ENCODE measurements at places on chromosomes 5 and 9.

GRCh38 chr5:174724484-174725260, at the start of gene MSX2:
MSX2 (plus strand) TSS chr5:174724582; CDS start chr5:174724660, 78 bp downstream.
- peak; percentile 7 for DNase-seq

- no peak for DNase-seq
Measured at GRCh38 chr5:1041225-1042143, 32.9 kb downstream of the NKD2 start.

DNA sequence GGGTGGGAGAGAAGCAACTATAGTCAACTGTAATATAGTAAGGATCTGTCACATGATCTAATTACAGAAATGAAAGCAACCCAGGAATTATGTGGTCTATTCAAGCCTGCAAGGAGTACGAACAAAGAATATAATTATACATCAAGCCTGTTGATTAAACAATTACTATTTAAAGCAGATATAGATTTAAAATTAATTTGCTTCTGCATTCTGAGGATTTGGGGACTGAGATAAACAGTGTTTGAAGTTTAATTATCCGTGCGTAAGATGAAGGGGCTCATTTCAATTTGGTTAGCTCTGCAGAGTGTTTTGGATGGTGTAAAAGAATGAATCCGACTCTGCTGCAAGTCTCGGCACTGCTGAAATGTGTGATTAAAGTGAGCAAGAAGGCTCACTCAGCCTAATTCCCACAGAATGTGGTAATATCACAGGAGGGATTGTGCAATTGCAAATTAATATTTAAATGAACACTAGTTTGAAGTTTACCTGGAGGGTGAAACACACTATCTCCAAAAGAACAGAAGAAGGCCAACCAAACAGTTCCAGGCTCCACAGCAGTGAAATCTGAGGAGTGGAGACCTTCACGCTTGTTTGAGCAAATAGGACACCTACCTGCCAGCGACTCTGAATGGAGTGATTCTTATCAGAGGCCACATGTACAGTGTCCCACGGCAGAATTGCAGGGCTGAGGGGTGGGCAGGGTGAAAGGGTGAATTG, 420.6 kb upstream of the SLC30A5 start:
- DNase-seq, result no peak

DNA sequence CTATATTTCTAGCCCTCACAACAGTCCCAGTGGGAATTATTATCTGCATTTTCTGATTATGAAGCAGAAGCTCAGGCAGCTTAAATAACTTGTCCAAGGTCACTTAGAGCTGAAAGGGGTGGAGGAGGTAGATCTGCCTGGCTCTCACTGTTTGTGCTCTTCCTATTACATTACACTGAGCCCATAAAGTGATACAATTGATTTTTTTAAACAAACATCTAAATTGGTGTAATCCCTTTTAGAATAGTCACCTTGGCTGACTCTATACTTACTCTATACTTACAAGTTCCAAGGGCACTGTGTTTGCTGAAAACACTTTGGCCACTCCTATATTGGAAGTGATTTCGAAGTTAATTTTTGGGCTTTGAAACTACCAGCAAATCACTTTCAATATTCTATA, 144.7 kb downstream of the APBA1 start:
- no peak for DNase-seq

- no peak for DNase-seq
Measured at GRCh38 chr5:138853132-138853531, 22.0 kb downstream of the LRRTM2 start.

DNA sequence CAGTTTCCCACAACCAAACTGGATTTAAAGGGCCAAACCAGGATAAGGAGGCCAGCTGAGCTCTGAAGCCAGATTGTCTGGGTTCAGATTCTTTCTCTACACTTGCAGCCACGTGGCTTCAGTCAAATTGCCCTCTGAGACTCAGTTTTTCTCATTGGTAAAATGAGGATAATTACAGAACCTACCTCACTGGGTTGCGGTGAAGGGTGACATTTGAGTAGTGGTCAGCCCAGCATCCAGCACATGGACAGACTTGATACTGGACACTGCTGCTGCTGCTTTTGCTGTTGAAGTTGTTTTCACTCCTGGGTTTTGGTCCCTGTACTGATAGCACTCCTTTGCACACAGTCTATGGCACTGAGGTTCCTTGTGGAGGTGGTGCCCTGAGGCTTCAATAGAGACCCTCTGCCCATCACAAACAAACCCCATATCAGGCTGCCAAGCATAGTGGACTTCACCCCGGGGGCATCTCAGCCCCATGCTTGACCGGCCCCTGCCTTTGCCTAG, 25.7 kb upstream of the CDKN2AIPNL start:
- no peak for DNase-seq

GRCh38 chr9:18985464-18985951, 47.5 kb downstream of the SAXO1 start:
- DNase-seq, result no peak

GRCh38 chr9:11204521-11204920, 591.7 kb upstream of the PTPRD start:
- DNase-seq, result no peak

DNA sequence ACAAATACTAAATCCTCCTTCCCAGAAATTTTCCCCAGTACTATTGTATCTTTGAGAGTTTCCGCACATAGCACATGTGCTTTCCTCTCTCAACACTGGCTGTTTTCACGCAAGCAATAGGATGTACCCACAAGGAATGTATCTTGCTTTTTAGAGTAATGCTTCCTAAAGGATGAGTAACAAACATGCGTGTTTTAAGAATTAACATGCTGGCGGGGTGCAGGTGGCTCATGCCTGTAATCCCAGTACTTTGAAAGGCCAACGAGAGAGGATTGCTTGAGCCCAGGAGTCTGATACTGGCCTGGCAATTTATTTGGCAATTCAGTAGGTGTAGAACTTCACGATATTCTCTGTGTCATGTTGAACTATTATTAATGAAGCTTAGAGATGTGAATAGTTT, 4.6 kb downstream of the RUFY1 start:
- DNase-seq, result no peak

DNA sequence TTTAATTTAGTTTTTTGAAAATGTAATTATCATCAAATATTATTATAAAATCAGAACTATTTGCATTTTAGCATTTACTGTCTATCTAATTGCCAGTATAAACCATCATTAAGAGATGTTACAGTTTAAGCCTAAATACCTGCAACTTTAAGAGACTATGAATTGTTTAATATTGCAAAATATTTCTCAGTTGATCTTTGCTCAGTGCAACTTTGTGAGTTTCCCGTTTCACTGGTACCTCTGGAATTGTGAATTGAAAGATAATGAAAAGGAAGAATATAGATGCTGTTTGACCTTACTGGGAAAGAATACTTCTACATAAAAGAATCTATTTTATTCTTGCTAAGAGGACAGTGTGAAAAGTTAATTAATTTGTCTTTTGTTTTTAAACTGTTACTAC, 30.2 kb upstream of the TMED7 start:
- DNase-seq, result no peak

DNA sequence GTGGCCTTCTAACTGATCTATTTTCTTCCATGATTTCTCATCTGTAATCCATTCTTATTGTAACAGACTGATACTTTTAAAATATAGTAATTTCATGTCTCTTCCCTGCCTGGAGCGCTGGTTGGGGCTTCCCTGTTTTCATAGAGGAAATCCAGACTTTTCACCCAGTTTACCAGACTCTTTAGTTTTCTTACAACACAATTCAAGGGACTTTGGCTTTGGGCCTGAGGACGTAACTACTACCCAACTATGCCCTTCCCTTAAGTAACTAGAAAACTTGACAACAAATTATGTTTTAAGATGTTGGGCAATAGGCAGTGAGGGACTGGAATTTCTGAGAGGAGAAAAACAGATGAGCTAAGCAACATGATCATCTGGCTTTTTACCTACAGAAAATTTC, 289.6 kb downstream of the FGF10 start:
- DNase-seq, result no peak

- DNase-seq, result no peak
Measured at GRCh38 chr5:66516550-66516949, 79.6 kb upstream of the MAST4 start.

GRCh38 chr9:20550326-20550725, 72.0 kb downstream of the MLLT3 start:
- DNase-seq, result no peak

DNA sequence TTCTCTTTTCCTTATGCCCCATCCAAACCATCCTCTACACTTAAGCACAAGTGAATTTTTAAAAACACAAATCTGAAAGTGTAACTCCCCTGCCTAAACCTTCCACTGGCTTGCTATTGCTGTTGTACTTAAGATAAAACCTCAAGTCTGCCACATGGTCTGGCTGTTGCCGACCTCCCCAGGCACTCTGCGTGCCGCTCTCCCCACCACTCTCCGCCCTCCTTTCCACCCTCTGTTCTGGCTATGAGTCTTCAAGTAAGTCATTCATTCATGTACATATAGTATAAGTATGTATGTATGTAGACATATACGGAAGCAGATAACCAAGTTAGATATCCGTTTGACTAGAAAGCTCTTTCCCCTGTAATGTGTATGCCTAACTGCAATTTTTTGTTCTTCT, 94.7 kb upstream of the ANKRD55 start:
- DNase-seq, result peak; percentile 83

GRCh38 chr9:5288591-5288990, 15.9 kb downstream of the RLN2 start:
- no peak for DNase-seq

DNA sequence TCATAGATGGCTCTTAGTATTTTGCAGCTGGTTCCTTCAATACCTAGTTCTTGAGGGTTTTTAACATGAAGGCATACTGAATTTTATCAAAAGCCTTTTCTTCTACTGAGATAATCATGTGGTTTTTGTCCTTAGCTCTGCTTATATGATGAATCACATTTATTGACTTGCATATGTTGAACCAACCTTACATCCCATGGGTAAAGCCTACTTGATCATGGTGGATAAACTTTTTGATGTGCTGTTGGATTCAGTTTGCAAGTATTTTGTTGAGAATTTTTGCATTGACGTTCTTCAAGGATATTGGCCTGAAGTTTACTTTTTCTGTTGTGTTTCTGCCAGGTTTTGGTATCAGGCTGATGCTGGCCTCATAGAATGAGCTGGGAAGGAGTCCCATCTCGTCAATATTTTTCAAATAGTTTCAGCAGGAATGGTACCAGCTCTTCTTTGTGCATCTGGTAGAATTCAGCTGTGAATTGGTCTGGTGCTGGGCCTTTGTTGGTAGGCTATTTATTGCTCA, 49.7 kb downstream of the YIPF5 start:
- no peak for DNase-seq

GRCh38 chr5:98734646-98735045, 38.8 kb upstream of the RGMB start:
- DNase-seq, result no peak

DNA sequence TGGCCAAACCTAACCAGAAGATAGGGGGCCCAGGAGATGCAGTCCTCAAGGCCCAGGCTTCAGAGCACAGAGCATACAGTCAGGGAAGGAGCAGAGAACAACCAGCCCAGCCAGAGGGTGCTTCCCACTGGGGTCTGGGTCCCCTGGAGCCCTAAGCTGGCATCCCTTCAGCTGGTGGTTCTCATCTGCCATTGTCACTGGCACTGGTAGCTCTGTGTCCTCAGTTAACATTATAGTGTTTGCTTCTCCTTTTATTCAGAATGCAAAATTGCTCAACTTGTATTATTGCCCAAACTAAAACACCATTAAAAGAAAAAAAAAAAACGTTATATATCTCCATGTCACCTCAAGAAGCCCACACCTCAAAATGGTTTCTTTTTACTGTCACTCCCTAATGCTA, 219.2 kb downstream of the ENC1 start:
- DNase-seq, result no peak

- DNase-seq, result peak; percentile 11
Measured at GRCh38 chr5:115068239-115069086, 101.2 kb downstream of the TRIM36 start.

- DNase-seq, result no peak
Measured at GRCh38 chr5:136242611-136243010, 49.6 kb upstream of the SMIM32 start.

DNA sequence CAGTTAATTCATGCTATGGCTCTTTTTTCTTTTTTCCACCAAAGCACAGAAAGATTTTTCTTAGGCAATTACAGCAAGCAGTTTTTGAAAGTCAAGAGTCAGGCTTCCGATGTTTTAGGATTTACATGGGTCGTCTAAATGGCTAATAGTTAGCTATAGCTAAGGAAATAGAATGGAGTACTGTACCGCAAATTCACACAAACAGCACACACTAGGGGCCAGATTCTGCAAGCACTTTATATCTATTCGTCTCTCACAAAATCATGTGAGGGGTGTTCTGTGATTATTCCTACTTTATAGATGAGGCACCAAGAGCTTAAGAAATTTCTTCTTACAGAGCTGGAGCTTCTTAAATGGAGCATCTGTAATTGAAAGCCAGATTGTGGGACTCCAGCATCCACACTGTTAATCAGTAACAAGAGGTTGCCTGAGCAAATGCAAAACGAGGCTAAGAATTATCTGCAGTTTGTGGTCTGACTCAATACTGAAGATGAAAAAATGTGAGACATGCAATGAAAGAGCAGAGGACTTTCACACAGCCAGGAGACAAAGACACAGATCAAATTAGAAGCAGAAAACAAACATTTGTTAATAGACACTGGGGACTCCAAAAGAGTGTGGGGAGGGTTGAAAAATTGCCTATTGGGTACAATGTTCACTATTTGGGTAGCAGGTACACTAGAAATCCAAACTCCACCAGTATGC, 62.7 kb upstream of the CTXN3 start:
- DNase-seq, result no peak

DNA sequence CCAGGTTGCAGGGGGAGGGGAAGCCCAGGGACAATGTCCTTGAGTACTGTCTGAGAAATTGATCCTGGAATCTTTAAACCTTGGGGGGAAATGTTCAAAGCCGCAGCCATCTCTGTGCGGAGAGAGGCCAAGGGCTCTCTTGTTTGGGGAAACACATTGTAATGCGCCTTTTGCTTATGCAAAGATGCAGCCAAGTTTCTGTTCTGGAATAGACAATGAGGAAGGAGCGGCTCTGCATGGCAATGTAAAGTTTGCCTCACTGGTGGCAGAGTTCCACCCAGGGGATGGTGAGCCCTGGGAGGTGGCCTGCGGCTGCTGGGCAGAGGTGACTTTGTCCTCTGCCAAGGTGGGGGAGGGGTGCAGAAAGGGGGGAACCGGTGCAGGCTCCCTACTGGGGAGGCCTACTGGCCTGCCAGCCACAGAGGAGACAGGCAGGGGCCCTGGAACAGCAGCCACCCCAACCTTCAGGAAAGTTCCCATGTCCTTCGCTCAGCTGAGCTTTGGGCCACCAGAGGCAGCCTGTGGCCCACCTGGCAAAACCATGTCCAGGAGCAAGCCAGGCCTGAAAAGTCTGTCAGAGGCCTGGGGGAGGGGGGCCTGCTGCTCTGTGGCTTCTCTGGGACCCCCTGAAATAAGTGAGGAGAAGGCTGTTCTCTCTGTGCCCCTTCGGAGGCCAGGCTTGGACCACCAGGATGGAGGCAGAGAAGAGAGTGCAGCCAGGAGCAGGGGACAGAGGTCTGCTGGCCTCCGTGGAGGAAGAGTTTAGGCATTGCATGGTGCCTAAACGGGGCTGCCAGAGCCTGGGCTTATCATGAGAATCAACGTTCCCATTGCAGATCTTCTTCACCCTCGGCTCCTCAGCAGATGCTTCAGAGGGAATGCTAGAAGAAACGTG, 127.8 kb downstream of the ZNF354C start:
- DNase-seq, result no peak

GRCh38 chr5:107687404-107687803, 16.7 kb upstream of the EFNA5 start:
- DNase-seq, result no peak

Data from stimulated activated CD8-positive, alpha-beta memory T cell treated with anti-CD3 and anti-CD28 coated beads, Interleukin-7, amount 100 ng/mL, for 48 hours (primary cell).